SHP77 (cell line): ENCODE measurements at places on chromosomes 2 and 18.

- DNase-seq, result peak; percentile 95
These were observed 100.9 kb downstream of the ARL4C start for GRCh38 chr2:234395891-234396420.

DNA sequence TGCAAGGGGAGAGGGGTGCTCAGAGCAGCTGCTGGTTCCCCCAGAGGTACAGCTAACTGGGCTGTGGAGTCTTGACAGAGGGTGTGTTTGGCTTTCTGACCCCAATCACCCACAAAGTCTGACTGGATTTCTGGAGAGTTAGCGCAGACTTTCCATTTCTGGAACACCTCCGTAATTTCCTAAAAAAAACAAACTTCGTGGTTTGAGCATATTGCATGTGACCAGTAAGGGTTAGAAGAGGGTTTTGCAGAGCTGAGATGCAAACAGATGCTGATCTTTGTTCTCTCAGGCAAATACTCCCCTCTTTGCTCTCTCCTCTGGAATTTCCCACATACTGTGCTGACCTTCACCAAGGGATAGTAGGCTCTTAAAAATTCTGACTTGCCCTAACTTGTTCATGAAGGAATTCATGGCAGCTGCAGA is 44.5 kb upstream of the TMEM247 start:
- DNase-seq, result no peak

- no peak for DNase-seq
These were observed 137.9 kb downstream of the CDH2 start for GRCh38 chr18:28039078-28039477.

GRCh38 chr18:79011300-79011870 is 31.8 kb downstream of the SALL3 start:
- no peak for DNase-seq

GRCh38 chr2:111226876-111227700 is 106.4 kb downstream of the BCL2L11 start:
- DNase-seq, result no peak
